Fibroblast of lung (primary cell): ENCODE measurements at places on chromosomes 2 and 18. TPM values are rescaled to one million over a fixed set of nuclear protein-coding genes. Genes with fewer than 3 reads are reported as not detected.
A peak's percentile ranks its signal among the peaks of the same experiment; 100 is the strongest.

DNA sequence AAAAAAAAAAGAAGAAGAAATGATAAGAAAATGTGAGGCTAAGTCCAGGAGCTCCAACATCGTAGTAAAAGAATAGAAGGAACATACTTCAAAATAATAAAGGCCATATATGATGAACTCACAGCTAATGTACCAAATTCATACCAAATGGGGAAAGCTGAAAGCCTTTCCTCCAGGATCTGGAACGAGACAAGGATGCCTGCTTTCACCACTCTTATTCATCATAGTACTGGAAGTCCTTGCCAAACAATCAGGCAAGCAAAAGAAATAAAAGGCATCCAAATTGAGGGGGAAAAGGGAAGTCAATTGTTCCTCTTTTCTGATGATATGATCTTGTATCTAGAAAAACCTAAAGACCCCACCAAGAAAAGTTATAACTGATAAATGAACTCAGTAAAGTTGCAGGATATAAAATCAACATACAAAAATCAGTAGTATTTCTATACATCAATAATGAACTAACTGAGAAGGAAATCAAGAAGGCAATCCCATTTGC, 170.6 kb downstream of the METTL4 start:
- peak; percentile 9 for DNase-seq

The MEIS1 gene
- total RNA-seq = 119 and 139 TPM in 2 replicates

DNA sequence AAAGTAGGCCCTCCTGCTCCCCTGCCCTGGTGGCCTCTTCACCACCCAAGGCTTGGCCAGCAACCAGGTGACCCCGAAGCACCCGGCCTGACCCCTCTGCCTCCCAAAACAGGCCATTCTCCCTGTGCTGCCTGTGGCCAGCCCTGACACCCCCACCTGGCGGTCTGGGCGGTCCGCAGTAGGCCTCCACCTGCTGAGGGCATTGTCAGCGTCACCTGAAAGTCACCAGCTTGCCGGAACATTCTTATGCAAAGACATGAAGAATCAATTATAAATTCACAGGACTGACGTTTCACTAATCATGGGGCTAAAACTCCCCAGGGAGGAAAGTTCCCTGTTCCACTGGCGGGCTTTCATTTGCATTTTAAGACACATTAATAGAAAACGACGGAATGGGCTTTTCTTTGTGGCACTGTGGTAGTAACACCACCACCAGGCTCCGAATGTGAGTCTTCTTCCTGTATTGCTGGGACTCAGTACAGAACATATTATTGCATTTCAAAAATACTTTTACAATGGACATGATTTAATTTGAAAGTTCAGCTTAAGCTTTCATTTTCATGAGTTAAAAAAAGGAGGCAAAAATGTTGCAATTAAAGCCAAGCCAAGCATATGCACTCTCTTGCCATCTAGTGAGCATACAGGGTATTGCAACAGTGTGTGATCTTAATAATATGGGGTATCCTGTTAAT, 57.4 kb downstream of the ADI1 start:
- peak; percentile 30 for DNase-seq

- DNase-seq = no peak
Measured at GRCh38 chr18:2939317-2939716, 73.6 kb downstream of the LPIN2 start.

DNA sequence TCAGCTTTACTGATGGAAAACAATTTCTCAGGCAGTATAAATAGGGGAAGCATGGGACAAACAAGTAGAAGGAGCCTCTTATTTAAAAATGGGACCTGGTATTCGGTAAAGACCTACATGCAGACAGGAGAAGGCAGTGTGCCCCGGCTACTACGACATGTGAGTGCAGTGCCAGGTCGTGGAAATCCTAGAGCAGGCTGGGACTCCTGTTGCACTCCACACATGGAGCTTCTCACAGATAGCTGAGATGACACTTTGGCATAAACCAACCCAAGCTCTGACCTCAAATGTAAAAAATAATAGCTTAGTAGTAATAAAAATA, 885 bp upstream of the DSEL start:
- no peak for DNase-seq
